Cortex of kidney (tissue), 1 donor: ENCODE measurements at places on chromosomes 1 and 21.

- DNase-seq, result no peak
Measured at GRCh38 chr1:226782845-226783601, 43.9 kb upstream of the ITPKB start.

- no peak for DNase-seq
Measured at GRCh38 chr1:151009206-151009587, 948 bp downstream of the PRUNE1 start.

DNA sequence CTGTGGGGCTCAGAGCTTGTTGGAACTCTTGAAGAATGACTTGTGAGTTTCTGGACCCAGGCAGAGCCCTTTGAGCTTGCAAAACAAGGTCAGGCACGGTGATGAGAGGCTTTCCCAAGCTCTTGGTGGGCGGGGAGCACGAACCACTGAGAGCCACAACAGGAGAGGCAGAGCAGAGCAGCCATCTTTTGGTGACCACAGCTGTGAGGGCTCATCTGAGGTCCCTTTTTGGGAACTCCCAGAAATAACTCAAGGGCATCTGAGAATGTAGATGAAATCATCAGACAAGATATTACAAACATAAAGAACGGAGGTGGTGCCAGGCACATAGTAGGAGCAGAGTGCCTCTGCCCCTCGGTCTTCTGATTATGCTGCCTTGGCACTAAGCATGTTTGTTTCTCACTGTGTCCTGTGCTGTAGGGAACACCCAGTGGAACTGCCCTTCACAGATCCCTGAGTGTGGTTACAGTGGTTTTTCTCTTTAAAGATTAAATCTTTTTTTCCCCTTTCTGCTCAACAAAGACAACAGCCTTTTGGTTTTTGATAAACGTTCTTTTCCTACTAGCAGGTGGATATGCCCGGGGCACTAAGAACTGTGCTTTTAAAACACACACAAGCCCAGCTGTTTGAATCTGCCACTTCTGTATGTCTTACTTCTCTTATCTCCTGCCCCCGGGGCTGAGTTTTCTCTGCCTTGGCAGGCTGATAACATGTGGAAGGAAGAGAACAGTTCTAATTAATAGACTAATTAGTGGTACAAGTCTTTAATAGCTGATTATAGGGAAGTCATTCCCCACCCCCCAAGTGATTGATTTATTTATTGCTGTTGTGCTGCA, 37.7 kb downstream of the CD34 start:
- DNase-seq, result no peak

GRCh38 chr1:240363315-240363714, 248.6 kb downstream of the GREM2 start:
- DNase-seq, result no peak

GRCh38 chr1:14910984-14911721, 242.4 kb upstream of the TMEM51 start:
- no peak for DNase-seq

- no peak for DNase-seq
Measured at GRCh38 chr1:229068270-229068987, 202.5 kb upstream of the RAB4A start.

- no peak for DNase-seq
Measured at GRCh38 chr21:26351661-26352060, 181.1 kb upstream of the APP start.

- no peak for DNase-seq
Measured at GRCh38 chr1:219699870-219700269, 87.0 kb upstream of the ZC3H11B start.

- no peak for DNase-seq
Measured at GRCh38 chr1:147627435-147628110, 42.8 kb downstream of the ACP6 start.

GRCh38 chr1:221912230-221912629, 170.3 kb upstream of the DUSP10 start:
- DNase-seq, result no peak

DNA sequence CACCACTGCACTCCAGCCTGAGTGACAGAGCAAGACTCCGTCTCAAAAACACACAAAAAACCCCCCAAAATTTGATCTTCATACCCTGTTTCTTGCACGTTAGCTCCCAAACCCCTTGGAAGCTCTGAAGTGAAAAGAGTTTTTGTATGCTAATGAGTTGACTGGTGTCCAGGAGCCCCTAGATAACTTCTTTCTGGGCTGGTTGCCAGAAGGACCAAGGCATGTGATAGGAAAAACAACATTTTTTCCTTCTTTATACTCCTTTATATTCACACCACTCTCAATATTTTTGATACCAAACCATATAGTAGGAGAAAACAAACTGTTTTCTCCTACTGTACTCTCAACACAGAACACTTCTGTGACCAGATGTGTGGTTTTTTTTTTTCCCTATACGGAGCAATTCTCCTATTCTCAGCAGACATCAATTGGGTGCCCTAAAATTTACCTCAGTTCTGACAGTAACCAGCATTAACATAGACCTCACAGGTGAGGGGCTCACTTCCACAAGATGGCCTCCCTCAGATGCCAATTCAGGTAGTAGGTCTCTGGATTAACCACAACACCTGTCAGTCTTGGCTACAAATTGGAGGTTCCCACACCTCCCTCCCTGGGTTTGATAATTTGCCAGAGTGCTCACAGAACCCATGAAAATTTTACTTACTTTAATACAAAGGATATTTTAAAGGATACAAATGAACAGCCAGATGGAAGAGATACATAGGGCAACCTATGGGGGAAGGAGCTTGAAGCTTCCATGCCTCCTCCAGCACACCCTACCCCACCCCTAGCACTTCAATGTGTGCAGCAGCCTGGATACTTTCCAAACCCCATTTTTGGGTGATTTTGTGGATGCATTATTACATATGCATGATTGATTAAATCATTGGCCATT, 25.6 kb downstream of the ZYG11B start:
- no peak for DNase-seq

DNA sequence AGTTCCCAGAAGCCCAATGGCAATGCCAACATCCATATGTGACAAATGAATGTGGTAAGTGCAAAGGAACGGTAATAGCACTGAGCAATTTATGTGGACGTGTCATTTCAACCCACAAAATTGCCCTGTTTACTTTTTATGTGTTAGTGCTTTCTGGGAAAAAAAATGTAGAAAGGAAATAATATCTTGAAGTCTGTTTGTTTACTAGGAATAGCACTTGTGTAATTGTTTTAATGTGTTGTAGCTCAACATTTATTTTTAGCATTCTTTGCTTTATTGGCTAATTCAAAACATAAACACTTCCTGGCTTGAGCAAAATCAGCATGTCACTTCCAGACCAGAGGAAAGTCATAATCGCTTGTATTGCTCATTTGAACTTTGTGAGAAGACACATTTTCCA, 224.8 kb upstream of the KCNK2 start:
- DNase-seq, result no peak

DNA sequence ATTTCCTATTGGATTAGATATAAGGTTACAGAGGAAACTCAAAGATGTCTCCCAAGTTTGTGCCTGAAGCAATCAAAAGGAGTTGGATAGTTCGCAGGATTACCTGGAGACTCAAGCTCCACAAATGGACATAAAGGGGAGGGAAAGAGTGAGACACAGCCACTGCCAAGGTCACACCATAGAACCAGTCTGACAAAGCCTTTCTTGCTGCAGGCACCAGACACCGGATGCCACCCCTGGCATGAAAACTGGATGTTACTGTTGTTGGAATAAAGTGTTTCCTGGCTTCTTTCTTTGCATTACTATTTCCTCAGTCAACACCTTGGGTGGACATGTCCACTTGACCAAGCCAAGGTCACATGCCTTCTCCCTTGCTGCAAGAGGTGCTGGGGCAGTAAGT, 70.6 kb downstream of the SNRPE start:
- DNase-seq, result no peak

DNA sequence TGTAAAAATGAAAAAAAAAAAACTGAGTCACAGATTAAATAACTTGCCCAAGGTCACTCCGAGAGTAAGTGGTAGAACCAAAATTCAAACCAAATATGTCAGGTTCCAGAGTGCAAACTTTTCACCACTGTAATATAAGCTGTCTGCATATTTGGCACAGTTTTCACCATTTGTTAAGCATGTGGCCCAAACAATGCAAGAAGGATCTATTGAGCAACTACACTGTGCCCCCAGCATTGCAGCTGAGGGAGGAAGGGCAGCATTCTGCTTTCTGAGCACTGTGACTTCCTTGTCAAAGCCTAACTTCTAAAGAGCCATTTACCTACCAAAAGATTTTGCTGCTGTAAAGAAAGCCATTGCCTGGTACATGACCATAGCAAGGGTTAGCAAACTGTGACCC, 133.4 kb downstream of the SYT2 start:
- no peak for DNase-seq
